Fibroblast of skin of scalp (primary cell): ENCODE measurements at places on chromosomes 12 and 14.

GRCh38 chr14:34649344-34649743, 19.4 kb upstream of the SNX6 start:
- DNase-seq, result peak; percentile 93

- peak; percentile 72 for DNase-seq
Measured at GRCh38 chr14:89491711-89492381, 74.8 kb upstream of the FOXN3 start.

- no peak for DNase-seq
Measured at GRCh38 chr14:55976655-55977054, 141.6 kb upstream of the PELI2 start.

- DNase-seq, result no peak
Measured at GRCh38 chr12:53102883-53103807, at the start of gene SOAT2. Gene SOAT2, plus strand, starts transcription at chr12:53103486. Its CDS starts 92 bp downstream, at chr12:53103578.

GRCh38 chr14:90968025-90968424, 92.4 kb downstream of the RPS6KA5 start:
- peak; percentile 9 for DNase-seq

- DNase-seq, result peak; percentile 8
Measured at GRCh38 chr12:15883536-15883935, 1.3 kb downstream of the STRAP start.

GRCh38 chr12:19546027-19546426, 106.7 kb downstream of the AEBP2 start:
- peak; percentile 24 for DNase-seq

DNA sequence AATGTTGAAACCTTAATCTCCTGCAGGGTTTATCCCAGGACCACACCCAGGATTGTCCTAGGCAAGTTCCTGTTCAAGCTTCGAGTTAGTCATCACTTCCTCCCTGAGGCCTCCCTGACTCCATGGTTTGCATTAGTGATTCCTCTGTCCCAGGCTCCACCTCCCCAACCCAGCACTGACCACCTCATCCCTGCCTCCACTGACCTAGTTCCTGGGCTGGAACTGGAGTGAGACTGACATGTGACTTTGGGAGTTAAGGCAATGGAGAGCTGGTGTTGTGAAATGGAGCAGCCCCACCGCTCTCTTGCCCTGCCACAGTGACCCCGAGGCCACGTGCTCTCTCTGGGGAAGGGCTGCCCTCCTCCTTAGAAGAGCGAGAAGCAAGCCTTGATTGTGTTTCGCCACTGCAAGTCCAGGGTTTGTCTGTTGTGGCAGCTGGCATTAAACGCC, 15.8 kb upstream of the DTX1 start:
- DNase-seq, result peak; percentile 34

DNA sequence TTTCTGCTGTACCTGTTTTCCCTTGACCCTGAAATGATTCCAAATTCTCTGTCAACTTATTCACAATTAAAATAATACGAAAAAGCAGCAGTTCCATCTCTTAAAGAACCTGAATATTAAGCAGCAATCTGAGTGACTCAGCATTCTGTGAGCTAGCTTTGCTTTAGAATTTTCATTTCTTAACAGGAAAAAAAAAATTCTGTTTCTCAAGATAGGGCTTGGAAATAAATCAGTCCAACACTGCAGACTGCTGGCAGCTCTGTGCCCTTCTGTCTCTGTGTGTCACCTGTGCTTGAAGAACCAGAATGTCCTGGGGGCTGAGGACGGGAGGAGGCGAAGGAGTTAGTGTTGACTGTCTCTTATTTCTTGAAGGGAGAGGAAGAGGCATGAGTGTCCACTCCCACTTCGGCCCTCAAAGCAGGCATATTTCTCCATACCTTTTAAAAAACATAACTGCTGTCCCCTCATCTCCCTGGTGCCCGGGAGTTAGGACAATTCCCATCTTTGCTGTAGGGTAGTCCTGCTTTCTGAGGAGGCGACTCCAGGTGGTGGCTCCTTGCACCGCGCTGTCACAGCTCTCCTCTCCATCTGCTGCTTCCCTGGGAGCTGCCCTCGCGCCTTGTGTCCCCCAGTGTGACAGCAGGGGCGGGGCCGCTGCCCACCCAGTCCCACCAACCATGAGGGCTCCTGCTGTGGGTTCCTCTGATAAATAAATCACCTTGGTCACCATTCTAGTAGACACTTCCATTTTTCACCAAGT, 203.1 kb downstream of the CALM1 start:
- DNase-seq, result no peak

GRCh38 chr12:130588696-130589539, 127.2 kb downstream of the RIMBP2 start:
- no peak for DNase-seq

DNA sequence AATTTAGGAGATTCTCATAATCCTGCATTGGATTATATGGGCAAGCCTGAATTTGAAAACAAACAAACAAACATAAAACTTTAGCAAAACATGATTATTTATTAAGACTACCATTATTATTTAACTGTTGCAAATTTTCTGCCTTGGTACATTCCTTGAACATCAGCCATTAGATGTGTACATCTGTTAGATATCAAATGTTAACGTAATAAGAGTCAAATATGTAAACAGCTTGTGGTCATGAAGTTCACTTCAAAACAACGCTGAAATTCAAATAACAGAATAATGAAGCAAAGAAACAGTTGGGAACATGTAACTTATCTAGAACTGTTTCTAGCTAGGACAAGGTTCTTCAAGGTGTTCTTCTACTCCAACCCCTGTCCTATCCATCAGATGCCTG, 14.3 kb upstream of the TMX1 start:
- no peak for DNase-seq

DNA sequence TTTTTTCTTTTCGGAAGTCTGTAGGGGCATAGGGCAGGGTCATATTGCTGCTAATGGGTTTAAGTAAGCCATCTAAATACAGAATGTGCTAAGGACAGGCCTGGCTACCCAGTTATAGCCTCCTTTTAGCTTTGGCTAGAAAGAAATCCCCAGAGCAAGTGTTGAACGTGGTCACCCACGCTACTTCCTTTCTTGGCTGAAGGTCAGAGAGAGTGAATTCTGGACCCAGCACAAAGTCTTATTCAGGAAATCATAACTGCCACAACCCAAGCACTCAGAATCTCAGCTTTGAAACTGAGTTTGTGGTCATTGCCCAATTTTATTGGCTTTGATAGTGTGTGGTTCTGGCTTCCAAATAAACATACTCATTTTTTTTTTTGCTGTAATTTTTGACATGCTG, 542.1 kb upstream of the ATP2B1 start:
- no peak for DNase-seq

GRCh38 chr14:79660053-79660939, 551.0 kb downstream of the DIO2 start:
- DNase-seq, result no peak

GRCh38 chr12:122028165-122028904, 6.7 kb downstream of the BCL7A start:
- no peak for DNase-seq

- DNase-seq, result peak; percentile 27
Measured at GRCh38 chr12:70837026-70837425, 83.5 kb downstream of the PTPRR start.

DNA sequence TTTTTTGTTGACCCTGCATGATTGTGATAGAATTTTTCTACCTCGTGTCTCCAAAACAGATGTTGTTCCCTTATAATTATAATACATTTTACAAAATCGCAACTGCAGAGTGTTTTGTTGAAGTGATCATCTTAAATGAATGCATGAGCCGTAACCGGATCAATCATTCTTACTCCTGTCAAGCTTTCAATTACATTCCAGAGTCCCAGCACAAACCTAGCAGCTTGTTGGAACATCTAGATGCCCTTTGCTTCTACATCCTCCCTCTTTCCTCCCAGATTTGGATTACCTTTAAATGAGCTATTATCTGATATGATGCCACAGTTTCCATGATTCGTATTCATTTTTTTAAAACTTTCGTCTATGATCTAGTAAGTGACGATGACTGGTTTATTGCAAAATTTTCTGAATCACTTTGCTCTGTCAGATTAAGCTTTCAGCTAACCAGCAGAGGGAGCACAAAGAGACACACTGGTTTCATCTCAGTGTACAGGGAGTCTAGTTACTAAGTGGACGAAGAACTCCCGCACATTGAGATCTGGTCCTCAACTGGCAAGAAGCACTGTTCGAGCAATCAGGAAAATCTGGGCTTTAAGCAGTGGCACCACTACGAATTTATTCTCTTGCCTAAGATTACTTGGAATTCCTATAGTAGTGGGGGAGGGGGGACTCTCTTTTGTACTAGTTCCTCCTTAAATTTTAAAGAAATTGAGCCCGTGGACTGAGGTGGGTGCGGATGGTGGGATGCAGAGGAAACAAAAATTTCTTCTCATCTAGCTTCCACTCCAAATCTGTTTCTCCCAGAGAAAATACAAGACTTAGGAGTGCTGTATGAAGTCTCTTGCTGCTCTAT, 40.9 kb downstream of the TSHR start:
- peak; percentile 71 for DNase-seq

DNA sequence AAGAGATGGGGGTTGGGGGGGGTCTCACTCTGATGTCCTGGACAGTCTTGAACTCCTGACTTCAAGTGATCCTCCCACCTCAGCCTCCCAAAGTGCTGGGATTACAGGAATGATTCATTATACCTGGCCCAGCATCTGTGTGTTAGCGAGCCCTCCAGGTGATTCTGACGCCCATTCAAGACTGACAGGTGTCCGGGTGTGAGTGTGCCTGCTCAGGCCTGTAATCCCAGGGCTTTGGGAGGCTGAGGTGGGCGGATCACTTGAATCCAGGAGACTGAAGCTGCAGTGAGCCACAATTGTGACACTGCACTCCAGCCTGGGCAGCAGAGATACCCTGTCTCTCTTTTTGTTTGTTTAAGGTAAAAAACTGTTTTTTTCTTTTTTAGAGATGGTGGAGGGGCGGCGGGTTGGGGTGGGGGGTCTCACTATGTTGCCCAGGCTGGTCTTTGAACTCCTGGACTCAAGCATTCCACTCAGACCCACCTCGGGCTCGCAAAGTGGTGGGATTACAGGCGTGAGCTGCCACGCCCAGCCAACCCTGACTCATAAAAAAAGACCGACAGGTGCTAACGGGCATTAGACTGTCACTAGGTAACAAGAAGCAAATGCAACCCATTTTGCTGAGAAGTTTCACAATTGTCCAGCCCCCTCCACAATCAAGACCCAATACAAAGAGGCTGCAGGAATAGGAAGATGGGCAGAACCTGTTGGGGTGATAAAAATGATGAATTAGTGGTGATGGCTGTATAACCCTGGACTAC, 4.7 kb downstream of the VSIG10 start:
- DNase-seq, result no peak

DNA sequence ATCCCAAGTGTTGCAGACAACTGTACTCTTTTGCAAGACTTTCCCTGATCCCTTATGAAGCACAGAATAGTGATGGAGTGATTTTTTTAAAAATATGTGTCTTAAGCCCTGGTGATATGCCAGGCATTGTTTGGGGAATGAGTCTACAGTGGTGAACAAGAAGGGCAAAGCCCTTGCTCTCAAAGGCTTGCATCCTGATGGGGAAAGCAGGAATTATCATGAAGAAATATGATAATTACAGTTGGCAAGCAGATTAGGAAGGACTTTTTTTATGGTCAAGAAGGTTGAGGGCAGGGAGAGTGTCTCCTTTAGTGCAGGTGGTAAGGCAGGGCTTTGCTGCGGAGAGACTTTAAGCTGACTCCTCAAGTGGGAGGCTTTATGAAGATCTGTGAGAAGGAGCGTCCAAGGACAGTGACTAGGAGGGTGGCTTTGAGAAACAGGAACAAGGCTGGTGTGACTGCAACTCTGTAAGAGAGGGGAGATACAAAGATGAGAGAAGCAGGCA, 100.2 kb downstream of the SYNE2 start:
- DNase-seq, result peak; percentile 12

GRCh38 chr14:100086361-100086760, 21.1 kb downstream of the EVL start:
- no peak for DNase-seq

GRCh38 chr12:32917094-32917611, 20.6 kb upstream of the PKP2 start:
- DNase-seq, result no peak

GRCh38 chr12:75890660-75891059, 140.9 kb downstream of the PHLDA1 start:
- DNase-seq, result no peak

- DNase-seq, result no peak
Measured at GRCh38 chr12:75227132-75227531, 17.5 kb upstream of the KCNC2 start.

GRCh38 chr12:75183967-75184366, 25.7 kb downstream of the KCNC2 start:
- DNase-seq, result no peak

DNA sequence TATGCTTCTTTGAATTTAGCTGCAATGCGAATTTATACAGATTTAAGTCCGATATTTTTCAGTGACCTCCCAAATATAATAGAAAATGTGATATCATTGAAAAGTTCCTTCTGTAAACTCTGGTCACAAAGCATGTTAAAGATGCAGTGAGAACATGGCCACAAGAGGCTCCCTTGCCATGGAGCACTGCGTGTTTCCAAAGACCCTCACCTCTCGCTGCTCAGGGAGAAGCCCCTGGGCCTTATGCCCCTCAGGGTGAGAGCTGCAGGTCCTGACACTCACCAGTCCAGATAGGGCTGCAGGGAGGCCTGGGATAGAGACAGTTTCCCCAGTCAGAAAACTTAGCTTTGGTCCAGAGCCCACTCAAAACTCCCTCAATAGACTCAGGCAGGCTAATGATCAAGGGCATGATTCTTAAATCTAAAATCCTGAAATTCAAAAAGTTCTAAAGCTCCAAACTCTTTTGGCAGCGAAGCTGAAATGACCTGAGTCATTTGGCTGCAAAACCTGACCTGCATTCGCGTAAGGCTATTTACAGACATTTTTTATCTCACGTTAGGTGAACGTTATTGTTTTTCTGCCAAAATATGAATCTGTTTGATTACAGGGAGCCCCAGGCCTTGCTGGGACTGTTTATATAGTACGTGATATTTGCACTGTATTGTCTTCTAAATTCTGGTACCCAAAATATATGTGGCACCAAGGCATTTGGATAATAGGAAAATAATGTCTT, 67.8 kb downstream of the CAPZA3 start:
- DNase-seq, result no peak

- DNase-seq, result no peak
Measured at GRCh38 chr14:20706657-20707355, 18.2 kb downstream of the ANG start.
